Right lung (tissue), 10 donors: ENCODE measurements at places on chromosomes 12 and 14. TPM values are rescaled to one million over a fixed set of nuclear protein-coding genes. Genes with fewer than 3 reads are reported as not detected.
A peak's percentile ranks its signal among the peaks of the same experiment; 100 is the strongest.

- DNase-seq = no peak
Observed at GRCh38 chr12:76719171-76720041, 44.5 kb upstream of the ZDHHC17 start.

DNA sequence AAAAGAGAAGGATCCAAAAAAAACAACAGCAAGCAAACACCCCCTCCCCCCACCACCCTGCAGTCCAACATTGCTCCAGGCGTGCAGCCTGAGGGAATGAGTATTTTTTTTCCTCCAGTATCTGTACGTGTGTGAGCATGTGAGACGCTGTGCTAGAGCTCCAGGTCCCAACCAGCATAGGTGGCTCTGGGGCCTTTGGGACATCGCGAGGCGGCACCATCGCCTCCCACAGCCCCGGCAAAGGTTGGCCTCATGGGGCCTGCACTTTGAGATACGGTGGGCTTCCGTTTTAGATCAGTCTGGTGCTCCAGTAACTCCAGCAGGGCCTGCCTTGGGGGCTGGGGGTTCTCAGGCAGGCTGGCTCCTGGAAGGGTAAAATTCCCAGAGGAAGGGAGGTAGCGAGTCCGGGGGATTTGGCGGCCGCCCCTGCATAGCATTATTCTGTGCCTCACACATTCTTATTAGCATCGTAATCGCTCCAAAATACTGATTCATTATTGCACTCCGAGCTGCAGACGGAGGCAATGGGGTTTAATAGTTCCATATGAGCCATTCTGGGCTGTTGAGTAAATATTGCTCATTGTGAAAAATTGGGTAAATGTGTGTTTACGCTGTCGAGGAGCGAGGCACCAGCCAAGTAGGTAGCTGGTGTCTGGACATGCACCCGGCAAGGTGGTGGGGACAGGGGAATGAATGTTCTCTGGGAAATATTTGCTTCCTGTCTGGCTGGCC lies 143.1 kb upstream of the MYL2 start:
- no peak for DNase-seq

GRCh38 chr12:94795520-94795919 lies 145.2 kb upstream of the TMCC3 start:
- DNase-seq = peak; percentile 55

GRCh38 chr12:92199819-92200576 lies 54.4 kb upstream of the BTG1 start:
- peak; percentile 74 for DNase-seq

DNA sequence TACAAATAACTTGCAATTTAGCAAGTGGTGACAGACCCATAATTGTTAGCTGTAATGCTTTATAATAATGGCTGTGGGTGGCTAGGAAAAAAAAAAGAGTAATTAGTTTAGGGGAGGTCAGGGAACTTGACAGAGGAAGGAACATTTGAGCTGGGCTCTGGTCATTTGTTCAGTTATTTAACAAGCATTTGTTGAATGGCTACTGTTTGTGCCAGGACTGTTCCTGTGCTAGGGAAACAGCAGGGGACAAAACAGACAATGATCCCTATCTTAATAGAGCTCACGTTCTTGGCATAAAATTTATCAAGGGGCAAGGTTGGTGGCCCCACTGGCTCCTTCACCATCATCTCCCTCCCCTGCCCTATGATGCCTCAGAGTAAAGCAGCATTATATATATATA lies 18.5 kb downstream of the CHST11 start:
- no peak for DNase-seq

GRCh38 chr14:101977311-101978071 lies 13.1 kb downstream of the DYNC1H1 start:
- no peak for DNase-seq

DNA sequence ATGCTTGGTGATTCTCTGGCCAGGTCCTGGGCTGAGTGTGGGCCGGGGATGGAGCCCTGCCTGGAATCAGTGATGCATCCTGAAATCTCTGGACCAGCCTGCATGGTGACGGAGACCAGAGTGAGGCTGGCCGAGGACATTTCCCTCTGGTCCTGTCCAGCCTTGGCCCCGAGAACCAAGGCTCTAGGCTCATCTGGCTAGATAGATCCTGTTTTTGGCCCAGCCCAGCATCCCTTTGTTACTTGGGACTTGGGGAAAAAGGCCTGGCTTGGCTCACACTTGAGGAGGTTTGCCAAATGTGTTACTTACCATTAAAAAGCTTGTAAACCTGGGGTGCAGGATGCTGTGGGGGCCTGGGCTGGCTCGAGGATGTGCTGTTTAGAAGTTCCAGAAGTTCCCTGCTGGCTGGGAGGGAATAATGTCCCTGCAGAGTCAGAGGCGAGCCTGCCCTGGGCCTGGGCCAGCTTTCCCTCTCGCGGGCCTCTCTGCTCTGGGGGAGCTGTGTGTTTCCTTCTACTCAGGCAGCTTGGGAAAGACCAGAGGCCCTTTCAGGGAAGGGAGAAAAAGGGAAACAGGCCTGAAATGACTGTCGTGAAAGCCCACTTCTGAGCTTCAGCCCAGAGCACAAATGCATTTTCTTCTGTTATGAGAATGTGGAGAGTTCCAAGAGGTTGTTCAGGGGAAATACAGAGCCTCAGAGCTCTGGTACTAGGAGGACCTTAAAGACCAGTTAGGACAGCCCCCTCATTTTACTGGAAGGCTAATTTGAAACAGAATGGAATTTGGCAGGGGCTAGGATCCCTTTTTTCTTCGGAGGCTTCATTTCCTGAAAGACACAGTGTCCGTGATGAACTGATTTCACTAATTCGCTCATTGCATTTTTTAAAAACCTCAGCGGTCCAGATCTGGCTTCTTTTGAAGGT lies 47.2 kb upstream of the CTDSP2 start:
- peak; percentile 97 for DNase-seq

DNA sequence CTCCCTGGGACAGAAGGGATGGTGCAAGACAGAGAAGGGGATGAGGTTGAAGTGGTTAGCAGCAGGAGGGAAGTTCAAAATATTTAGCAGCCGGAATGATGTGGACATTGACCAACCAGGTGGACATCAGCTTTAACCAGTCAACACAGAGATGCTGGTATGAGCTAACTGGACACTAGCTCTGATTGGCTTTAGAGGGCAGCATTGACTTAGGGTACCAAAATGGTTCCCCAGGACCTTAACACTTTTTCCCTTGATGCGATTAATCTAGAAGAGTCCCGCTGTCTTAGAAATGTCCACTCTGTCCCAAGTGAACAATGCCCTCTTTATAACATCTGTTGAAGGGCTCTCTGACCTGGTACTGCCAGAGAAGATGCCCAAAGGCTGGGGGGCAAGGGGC lies 134.0 kb upstream of the GSC start:
- DNase-seq = no peak

GRCh38 chr12:117050060-117050459 lies 49.2 kb downstream of the TESC start:
- no peak for DNase-seq

DNA sequence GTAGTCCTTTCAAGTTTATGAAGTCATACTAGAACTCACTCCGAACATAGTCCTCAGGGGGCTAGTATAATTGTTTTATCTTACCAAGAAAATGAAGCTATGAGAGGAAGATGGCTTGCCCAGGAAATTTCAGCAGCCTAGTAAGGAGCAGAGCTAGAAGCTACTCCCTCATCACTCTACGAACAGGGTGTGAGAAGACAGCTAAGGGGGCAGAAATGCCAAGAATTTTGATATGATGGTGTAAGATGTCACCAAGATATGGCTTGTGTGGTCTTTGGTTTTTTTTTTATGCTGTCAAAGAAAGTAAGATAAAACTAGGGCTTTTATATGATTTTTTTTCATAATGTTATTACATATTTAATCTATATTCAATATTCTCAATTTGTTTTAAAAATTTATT lies 47.6 kb downstream of the PRICKLE1 start:
- no peak for DNase-seq

DNA sequence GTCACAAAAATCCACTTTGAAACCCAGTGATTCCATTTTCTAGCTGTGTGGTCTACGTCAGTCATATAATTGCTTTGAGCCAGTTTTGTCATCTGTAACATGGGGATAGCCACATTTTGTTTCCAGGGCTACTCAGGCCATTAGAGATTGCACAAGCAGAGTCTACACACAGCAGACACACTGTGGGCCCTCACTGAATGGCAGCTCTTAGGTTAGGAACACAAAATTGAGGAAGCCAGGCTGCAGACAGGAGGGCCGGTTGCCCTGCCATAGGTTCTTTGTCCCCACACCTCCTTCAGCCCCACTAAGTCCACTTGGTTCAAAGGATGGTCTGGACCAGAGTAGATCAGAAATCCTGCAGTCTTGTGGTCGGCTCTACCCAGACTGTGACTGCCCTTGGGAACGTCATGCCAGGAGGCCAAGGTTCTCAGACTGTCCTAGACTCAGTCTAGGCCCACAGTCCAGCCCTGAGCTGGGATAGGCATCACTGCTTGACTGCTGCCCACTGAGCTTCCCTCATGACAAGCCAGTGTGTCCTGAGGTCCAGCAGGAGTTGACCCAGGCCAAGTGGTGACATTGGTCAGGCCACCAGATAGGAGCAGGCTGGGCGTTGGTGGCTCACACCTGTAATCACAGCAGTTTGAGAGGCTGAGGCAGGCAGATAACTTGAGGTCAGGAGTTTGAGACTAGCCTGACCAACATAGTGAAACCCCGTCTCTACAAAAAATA lies 3.8 kb upstream of the MYH7 start:
- no peak for DNase-seq

GRCh38 chr12:90924406-90924805 lies 30.6 kb downstream of the CCER1 start:
- DNase-seq = no peak

GRCh38 chr14:64202716-64203115 lies 91.5 kb downstream of the ESR2 start:
- DNase-seq = no peak

DNA sequence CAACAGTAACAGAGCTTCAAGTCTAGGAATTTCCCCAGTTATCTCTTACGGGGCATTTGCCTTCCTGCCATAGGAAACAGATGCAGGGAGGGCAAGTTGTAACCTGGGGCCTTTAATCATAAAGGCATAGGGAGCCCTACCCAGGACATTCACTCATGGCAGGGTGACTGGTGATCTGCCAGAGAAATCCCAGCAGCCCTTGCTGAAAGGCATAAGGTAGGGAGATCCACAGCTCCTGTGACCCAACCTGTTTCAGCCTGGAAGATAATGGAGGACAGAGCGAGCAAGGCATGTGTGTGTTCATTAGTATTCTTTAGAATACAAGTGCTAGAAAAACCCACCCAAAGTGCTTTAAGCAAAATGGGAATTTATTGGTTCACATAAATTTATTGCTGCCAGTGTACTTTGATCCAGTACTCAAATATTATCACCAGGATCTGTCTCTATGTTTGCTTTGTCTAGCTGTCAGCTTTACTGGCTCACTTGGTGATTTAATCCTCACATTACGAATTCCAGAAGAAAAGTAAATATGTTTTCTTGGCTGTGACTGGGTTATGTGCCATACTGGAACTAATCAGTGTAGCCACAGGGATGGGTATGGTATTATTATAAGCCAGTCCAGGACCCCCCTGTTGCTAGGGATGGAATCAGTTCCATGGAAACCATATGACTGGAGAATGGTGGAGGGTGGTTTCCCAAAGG lies 21.1 kb upstream of the AKAP6 start:
- no peak for DNase-seq

DNA sequence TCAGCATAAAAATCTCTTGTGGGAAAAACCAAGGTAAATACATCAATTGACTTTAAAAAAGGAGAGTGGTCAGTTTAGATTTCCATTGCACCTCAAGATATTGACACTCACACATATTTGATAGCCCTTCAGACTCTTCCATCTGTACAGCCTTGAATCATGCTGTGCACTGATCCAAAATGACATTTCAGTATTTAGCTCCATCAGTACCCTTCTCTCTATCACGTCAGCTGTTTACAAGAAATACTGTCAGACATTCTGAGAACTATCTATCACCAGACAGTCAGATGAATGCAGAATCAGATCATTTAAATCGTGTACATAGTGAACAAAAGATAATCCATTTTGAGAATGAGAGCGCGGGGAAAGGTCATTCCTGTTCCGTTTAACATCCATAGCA lies 511.9 kb downstream of the RPL10L start:
- no peak for DNase-seq

DNA sequence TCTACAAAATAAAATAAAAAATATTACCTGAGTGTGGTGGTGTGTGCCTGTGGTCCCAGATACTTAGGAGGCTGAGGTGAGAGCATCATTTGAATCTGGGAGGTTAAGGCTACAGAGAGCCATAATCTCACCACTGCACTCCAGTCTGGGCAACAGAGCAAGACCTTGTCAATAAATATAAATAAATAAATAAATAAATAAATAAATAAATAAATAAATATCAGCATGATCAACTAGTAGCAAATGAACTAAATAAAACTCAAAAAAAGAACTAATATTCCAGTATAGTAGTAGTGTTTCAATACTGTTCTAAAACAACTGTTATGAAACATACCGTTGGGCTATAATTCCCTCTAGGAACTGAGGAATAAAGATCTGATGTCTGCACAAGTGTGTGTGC lies 74.4 kb downstream of the C12orf42 start:
- no peak for DNase-seq

- no peak for DNase-seq
Observed at GRCh38 chr12:124676714-124677462, 109.5 kb upstream of the NCOR2 start.

DNA sequence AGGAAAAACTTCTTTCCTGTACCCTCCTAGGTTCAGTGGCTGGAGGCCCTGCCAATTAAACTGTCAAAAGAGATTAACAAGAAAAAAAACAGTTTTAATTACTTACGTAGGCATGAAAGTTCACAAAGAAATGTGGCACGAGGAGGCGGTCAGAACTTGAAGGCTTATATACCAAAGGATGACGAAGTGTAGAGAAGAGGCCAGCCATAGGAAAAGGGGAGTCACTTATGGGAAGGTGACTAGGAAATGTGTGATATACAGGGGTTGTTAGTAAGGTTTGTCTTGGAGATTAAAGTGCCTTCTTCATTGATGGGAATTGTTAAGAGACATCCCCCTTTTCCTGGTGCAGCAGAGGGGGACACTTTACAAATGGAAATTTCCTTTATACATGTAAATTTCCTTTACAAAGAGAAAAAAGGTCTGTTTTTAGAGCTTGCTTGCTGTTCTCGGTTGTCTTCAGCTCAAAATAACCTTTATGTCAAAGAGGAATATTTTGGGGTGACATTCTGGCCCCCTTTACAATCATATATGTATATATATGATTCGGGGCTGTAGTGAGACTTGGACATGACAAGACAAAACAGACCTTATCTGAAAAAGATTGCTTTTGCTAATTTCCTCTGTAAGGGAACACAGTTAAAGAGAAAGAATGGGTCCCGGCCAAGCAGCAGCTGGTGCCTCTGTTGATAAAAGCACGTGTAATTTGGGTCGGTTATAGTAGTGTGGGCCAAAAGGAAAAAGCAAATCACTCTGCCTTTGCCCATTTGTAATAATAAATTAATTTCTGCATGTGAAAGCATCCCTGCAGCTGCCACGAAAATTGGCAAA lies 38.6 kb downstream of the SYNE2 start:
- peak; percentile 63 for DNase-seq

GRCh38 chr14:77786148-77786547 lies 13.8 kb upstream of the ADCK1 start:
- DNase-seq = no peak

- no peak for DNase-seq
Observed at GRCh38 chr14:100295376-100296105, 10.7 kb downstream of the SLC25A29 start.

GRCh38 chr14:89746135-89746534 lies 208.4 kb downstream of the EFCAB11 start:
- DNase-seq = no peak

The SCN8A gene
- polyA plus RNA-seq = 1.2 TPM

The MGP gene
- polyA plus RNA-seq = 96.3 TPM

The MOK gene
- polyA plus RNA-seq = 29.9 TPM

The BTG1 gene
- 258 TPM for polyA plus RNA-seq

The ASCL1 gene
- 2.7 TPM for polyA plus RNA-seq

The BCL7A gene
- 17.9 TPM for polyA plus RNA-seq

The ESRRB gene
- polyA plus RNA-seq = 0.72 TPM

The CPNE6 gene
- not detected for polyA plus RNA-seq

The TAS2R10 gene
- polyA plus RNA-seq = 1.1 TPM

The GPX2 gene
- 1.2 TPM for polyA plus RNA-seq

The CLMN gene
- 7.8 TPM for polyA plus RNA-seq
